Activated CD4-positive, CD25-positive, alpha-beta regulatory T cell (primary cell): ENCODE measurements at places on chromosomes 2 and 18.

- no peak for DNase-seq
Observed at GRCh38 chr2:26243470-26244308, 743 bp downstream of the HADHA start.

DNA sequence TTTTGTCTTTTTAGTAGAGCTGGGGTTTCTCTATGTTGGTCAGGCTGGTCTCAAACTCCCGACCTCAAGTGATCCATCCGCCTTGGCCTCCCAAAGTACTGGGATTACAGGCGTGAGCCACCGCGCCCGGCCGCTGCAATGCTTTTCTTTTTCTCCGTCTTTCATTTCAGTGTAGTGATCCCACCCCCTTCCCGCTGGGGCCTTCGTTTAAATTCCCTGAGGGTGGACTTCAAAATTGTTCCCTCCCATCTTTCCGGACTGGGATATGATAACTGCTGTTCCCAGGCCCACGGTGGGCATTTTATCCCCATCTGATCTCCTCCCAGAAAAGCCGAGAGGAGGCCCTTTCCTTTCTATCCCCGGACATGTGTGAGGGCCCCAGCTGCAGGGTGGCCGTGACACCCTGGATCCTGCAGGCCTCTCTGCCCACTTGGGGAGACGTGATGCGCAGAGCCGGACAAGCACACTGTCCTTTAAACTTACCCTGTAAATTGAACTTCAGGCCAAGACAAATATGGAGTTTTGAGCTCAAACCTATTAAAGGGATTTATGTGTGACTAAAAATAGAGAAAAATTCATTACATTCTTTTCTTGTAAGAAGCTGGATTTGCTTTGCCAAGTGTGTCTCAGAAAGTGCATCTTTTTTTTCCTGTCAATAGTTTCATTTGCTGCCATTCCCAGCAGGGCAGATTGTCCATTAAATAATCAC lies 54.5 kb upstream of the AFF3 start:
- no peak for DNase-seq

GRCh38 chr2:2320486-2321199 lies 10.4 kb downstream of the MYT1L start:
- no peak for DNase-seq

DNA sequence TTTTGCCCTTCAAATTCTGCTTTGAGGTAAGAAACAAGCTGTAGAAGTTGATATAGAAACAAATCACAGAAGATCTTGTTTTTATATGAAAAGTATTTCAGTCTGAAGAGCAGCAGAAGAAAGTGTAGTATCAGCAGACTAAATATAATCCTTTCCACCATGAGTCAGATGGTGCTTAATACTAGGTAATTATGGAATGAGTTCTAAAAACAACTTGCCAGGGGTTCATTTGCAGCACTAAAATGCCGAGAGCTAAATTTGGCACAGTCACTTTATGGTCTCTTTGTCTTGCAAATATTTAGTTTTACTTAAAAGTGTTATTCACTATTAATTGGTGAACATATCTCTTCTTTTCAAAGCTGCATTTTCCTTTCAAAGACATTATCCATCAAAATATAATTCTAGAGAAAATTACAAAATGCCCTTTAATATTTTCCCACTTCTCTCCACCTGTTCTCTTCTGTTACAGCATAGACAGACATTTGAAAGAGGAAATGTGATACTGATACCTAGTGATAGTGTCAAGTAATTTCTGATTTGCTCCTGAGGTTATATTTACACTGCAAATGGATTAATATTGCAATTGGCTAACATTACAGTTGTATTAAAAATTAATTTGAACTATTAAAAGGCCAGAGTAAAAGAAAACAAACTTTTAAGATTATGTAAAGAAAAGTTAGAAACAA lies 5.3 kb downstream of the MYL1 start:
- DNase-seq = no peak

GRCh38 chr2:55364189-55365055 lies 55.2 kb downstream of the CCDC88A start:
- DNase-seq = no peak
